ENCODE measurements at places on chromosomes 1 and 21.

DNA sequence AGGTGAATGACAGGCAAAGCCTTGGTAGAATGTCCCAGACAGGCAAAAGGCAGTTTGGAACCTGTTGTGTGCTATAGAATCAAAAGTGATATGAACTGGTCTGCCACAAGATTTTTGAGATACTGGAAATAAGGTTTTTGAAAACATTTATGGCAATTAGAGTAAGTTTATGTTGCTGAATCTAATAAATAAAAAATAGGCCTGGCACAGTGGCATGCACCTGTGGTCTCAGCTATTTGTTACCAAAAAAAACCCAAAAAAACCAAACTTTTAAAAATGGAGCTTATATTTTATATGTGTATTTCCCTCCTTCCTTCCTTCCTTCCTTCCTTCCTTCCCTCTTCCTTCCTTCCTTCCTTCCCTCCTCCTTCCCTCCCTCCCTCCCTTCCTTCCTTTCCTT, 76.4 kb upstream of the ARTN start:
- DNase-seq: no peak

GRCh38 chr1:44484155-44484688, 79.2 kb downstream of the RNF220 start:
- DNase-seq: no peak

DNA sequence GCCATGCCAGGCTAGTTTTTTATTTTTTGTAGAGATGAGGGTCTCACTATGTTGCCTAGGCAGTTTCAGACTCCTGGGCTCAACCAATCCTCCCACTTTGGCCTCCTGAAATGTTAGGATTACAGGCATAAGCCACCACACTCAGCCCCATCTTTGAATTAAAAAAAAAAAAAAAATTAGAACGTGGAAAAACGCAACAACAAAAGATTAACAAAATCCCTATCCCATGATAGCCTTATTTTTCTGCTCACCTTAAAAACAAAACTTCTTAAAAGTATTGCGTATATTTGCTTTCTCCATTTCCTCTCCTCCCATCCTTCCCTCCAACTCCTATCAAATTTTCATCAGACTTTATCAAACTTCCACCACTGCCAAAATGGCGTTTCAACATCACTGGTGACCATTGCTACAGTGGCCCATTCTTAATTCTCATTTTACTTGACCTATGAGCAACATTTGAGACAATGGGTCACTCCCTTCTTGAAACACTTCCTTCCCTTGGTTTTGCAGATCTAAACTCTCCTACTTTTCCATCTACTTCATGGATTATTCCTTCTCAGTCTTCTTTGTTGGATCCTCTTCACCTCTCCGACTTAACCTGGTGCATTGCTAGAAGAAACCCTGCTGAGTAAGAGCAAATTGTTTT, 579 bp upstream of the ZNF684 start:
- no peak for DNase-seq

DNA sequence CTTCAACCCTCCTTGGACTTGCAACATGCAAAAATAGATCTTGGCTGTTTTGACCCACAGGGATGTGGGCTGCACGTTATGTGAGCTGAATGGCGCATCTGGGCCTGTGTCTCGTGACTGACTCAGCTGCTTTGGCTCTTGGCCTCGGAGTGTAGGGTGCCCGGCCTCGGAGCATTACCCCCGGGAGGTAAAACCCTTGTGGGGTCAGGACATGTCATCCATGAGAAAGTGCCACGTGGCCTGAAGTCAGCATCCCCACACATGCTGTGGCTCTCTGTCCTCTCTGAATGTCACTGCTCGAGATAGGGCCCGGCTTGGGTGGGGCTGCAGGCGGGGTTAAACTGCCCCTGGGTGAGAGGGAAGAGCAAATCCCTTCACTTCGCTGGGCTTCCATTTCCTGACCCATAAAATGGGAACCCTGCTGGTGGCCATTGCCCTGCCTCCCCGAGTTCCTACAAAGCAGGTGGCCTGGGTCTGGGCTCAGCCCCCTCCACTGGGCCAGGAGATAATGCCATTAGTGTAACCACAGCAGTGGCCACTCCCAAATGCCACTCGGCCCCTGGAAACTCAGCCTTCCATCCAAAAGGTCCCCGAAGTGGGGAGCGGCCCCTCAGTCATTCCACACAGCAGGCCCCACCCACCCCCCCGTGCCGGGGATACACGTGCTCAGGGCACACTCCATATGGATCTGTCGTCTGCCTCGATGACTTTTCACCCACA, 22.8 kb upstream of the TSPEAR start:
- DNase-seq: no peak

- no peak for DNase-seq
These were observed 37.2 kb downstream of the EVI5 start for GRCh38 chr1:92747735-92748134.

DNA sequence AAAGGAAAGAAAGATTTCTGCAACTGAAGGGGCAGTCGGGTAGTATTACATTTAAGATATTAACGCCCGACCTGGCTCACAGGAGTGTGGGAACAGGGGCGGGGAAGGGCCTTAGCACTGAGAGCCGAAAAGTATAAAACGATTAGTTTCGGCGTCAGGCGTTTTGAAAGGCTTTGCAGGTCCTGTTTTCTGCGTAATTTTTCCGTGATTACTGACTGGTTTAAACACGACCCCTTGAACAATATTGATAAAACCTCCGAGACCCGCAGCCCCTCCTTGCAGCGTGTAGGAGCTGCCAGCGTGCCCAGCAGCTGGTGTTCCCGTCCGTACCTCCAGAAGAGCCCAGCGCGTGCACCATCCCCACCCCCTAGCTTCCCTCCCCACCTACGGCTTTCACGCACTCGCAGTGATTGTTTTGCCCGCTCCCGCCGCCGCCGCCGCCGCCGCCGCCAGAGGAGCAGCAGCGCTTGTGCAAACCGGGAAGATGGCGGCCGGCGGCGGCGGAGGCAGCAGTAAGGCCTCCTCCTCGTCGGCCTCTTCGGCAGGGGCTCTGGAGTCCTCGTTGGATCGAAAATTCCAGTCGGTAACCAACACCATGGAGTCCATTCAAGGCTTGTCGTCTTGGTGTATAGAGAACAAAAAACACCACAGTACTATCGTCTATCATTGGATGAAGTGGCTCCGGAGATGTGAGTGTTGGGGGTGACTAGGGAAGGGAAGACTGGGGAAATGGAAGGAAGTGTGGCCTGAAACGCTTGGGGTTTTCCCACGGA, 470 bp downstream of the RPRD2 start:
- peak; percentile 65 for DNase-seq

DNA sequence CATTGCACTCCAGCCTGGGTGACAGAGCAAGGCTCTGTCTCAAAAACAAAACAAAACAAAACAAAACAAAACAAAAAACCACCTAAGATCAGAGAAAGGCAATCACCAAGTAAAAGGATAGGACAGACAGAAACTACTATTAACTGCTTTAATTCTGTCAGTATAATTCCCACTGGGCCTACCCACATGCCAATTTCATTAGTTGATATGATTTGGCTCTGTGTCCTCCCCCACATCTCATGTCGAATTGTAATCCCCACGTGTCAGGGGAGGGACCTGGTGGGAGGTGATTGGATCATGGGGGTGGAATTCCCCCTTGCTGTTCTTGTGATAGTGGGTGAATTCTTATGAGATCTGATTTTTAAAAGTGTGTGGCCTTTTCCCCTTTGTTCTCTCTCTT, 27.2 kb upstream of the CAPZB start:
- no peak for DNase-seq

- DNase-seq: no peak
These were observed 47.8 kb upstream of the SRSF10 start for GRCh38 chr1:24027838-24028468.

GRCh38 chr1:13539683-13540082, 25.9 kb upstream of the LRRC38 start:
- no peak for DNase-seq

- DNase-seq: no peak
These were observed 127.7 kb downstream of the PRDM16 start for GRCh38 chr1:3196577-3197245.

DNA sequence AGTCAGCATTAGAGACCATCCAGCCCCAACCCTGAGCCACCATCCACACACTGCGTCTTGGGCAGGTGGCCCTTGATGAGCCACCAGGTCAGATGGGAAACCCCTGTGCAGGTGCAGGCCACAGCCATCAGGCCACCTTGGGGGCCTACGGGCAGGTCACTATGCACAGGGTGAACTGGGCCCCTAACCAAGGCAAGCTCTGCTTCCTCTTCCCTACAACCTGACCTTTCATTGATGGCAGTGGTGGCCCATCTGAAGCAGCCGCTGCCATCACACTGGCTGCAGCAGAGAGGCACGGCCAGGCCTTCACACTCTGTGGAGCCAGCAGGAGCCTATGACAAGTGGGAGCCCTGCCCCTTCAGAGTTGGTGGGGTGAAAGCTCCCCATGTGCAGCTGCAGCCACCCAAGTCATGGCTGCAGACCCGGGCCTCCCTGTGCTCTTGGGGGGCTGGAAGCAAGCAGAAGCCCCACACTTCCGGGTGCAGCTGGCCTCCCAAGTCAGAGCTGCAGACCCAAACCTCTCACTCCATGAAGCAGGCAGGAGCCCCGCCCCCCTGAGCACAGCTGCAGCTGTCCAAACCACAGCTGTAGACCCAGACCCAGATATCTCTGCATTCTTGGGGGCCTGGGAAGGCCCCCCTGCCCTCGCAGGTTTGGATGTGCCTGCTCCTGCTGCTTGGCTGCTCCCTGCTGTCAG, 681.5 kb downstream of the MATN1 start:
- no peak for DNase-seq

DNA sequence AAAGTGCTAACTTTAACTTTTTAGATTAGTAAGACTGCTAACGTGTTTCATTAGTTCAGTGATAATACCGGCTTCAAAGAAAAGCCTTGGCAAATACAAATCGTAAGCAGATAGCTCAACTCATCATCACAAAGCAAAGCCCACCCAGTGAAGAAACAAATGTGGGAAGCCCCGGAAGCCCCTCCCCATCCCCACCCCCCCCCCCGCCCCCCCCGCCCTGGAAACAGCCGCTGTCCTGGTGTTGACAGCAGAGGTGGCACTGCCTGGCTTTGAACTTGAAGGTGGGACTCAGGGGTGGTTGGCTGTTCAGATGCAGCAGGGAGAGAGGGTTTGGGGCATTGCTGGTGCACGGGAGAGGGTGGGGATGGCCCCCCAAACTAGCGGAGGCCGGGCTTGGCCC, 14.1 kb downstream of the PDXK start:
- no peak for DNase-seq

DNA sequence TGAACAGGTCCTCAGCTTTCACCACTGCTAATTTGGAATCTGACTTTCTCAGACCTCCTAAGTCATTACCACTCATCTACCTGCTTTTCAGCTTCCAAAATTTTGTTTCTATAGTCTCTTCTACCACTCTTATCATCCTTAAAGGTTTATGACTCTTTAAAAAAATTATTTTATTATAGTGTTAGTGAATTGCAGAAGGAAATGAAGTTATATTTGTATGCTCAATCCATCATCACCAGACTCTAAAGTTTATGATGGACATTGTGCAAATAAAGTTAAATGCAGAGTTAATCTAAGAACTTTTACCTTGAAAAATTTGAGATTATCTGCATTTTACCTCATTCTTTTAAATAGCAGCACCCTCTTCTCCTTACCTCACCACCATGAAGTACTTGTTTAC, 14.6 kb downstream of the CDC42BPA start:
- DNase-seq: no peak

DNA sequence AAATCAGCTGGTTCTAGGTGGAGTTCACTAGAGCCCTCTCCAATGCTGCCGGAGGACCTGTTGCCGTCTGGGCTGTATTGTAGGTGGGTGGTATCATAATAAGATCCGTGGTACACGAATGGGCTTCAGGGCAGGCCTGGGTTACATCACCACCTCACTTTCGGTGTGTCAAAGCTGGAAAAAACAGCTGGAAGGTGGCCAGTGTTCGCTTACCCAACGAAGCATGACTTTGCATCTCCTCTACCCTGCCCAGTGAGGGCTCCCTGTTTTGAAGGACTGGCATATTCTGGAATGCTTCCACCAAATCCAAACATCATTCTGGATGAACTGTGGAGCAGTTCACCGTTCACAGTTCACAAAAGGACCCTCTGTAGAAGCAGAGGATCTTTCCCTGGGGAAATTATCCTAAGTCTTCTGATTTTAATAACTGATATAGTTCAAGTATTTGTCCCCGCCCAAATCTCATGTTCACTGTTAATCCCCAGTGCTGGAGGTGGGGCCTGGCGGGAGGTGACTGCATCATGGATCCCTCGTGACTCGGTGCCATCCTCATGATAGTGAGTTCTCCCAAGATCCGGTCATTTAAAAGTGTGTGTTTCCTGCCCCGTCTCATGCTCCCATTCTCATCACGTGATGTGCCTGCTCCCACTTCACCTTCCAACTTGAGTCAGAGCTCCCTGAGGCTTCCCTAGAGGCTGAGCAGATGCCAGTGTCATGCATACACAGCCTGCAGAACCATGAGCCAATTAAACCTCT, 429.0 kb downstream of the KIF26B start:
- DNase-seq: no peak

Data from activated CD4-positive, alpha-beta T cell treated with anti-CD3 and anti-CD28 coated beads for 24 hours (primary cell).